Esophagus squamous epithelium (tissue), 5 donors: ENCODE measurements at places on chromosomes 3 and 15. TPM values are rescaled to one million over a fixed set of nuclear protein-coding genes. Genes with fewer than 3 reads are reported as not detected.

- H3K4me3 ChIP-seq: no peak overlapping the region
- peaks cover 50% of the 10 kb centered on the region for H3K4me1 ChIP-seq
- DNase-seq: no peak
Measured at GRCh38 chr3:159829056-159829455, 159.6 kb upstream of the IL12A start.

DNA sequence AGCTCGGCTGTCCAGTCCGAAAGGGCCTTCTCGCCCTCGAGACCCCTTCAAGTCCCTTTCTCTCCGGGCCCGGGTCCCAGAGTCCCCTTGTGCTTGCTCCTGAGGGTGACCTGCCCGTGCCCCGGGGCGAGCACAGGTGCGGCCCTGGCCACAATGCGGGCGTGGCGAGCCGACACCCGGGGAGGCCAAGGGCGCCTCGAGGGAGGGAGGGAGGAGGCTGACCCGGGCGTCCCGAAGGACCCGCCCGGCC is 810 bp upstream of the MEF2A start:
- H3K27me3 ChIP-seq: no peaks in the 10 kb centered on the region
- peak overlapping the region; percentile 85 for H3K4me3 ChIP-seq
- H3K36me3 ChIP-seq: no peaks in the 10 kb centered on the region
- peaks cover 7% of the 10 kb centered on the region for H3K4me1 ChIP-seq
- no peak for DNase-seq

GRCh38 chr3:16884084-16884747 is 539 bp upstream of the PLCL2 start:
- no peaks in the 10 kb centered on the region for H3K36me3 ChIP-seq
- no peaks in the 10 kb centered on the region for H3K27me3 ChIP-seq
- H3K27ac ChIP-seq: peak overlapping the region; percentile 76
- peak overlapping the region; percentile 70 for H3K4me3 ChIP-seq
- no peak for DNase-seq

Gene XXYLT1
- 14.1 TPM for total RNA-seq

Gene ARIH2
- 68.4 TPM for total RNA-seq
